Naive B cell (primary cell): ENCODE measurements at places on chromosomes 4 and X.

GRCh38 chr4:187109636-187110035 is 386.0 kb upstream of the FAT1 start:
- H3K4me3 ChIP-seq: no peak overlapping the region
- H3K27ac ChIP-seq: no peak overlapping the region
- no peaks in the 10 kb centered on the region for H3K27me3 ChIP-seq
- no peak for DNase-seq
- no peaks in the 10 kb centered on the region for H3K36me3 ChIP-seq
- no peaks in the 10 kb centered on the region for H3K4me1 ChIP-seq

DNA sequence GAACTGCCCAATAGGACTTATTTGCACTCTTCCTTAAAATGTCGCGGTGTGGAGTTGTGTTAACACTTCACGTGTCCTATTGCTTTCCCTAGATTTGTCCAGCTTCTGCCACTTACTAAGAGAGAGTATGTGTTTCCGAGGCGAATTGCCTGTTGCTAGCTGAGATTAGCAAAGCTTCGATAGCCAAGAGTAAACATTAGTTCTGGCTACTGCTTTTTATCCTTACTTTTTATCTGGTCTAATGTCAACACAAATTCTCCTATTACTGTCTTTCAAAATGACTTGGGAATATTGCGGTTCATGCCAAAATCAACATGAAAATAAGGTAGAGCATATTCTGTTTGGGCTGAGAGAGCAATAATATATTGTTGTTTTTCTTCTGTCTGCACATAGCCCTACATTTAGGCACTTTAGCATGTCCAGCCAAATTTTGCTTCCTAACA is 90.4 kb upstream of the VEGFC start:
- no peaks in the 10 kb centered on the region for H3K27me3 ChIP-seq
- no peak overlapping the region for H3K27ac ChIP-seq
- H3K4me1 ChIP-seq: no peaks in the 10 kb centered on the region
- no peak overlapping the region for H3K4me3 ChIP-seq

GRCh38 chrX:17836830-17837229 is 24.3 kb downstream of the RAI2 start:
- H3K27me3 ChIP-seq: peaks cover 13% of the 10 kb centered on the region
- H3K36me3 ChIP-seq: no peaks in the 10 kb centered on the region
- H3K27ac ChIP-seq: no peak overlapping the region
- DNase-seq: no peak
- no peaks in the 10 kb centered on the region for H3K4me1 ChIP-seq

DNA sequence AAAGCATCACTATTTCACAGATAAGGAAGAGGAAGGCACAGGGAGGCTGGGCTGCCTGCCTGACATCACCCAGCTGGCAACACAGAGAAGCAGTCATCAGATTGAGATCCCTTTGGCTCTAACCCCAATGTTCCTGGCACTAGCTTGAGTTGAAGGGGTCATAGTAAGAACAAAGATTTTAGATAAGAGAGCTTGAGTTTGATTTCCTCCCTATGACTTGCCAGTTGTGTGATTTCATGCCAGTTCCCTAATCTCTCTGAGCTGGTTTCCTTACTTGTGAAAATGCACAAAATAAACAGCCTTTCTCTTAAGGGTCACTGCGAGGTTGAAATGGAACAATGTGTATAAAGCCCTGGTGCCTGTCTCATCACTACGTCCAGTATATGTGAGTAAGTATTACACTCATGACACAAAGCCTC is 475.4 kb upstream of the HS3ST1 start:
- no peaks in the 10 kb centered on the region for H3K4me1 ChIP-seq
- H3K4me3 ChIP-seq: no peak overlapping the region
- no peaks in the 10 kb centered on the region for H3K36me3 ChIP-seq
- no peak for DNase-seq

DNA sequence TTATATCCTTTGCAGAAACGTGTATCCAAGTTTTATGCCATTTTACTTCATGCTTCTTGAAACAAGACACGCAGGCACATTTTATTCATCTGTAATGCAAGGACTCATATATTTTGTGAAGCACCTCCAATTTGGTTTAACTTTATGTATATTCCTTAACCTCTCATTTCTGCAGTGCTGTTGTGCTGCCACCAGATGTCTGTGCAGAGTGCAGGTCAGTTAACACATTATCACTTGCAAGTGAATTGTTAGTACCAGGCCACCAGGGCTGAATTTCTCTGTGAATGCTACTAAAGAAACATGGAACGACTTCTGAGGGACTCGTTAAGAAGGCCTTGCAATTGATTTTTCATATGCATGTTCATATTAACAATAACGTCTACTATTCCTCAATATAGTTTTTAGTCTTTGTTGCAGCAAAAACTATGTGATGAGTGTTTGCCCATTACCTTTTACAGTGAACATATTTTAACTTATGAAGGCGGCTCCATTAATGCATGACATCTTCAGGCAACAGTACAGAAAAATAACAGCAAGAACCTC is 770.3 kb downstream of the NLGN4X start:
- no peak overlapping the region for H3K27ac ChIP-seq
- no peak for DNase-seq
- H3K36me3 ChIP-seq: no peaks in the 10 kb centered on the region
- H3K4me3 ChIP-seq: no peak overlapping the region
- H3K4me1 ChIP-seq: no peaks in the 10 kb centered on the region

DNA sequence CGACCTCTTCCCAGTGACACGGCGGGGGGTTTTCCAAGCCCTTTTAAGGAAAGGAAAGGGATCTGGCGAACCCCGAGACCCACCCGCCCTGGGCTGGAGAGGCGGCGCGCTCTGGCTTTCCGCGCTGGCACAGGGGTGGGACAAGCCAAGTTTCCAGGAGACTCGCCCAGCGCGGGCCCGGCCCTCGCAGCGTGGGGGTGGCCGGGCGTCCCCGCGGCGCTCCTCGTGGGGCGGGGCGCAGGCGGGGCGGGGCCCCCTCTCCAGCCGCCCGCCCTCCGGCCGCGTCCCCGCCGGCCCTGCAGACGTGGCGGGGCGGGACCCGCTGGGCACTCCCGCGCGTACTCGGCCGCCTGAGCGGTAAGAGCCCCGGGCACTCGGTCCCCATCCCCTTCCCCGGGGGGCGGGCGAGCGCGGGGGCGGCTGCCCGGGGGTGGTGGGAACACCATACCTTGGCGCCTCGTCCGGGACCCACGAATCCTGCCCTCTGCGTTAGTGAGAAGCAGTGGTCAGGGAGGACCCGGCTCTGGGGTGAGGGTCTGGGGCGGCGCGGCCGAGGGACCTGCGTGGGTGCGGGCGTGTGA is at the start of gene FAM114A1:
FAM114A1 (plus strand) TSS at position 329 of the 581 bp plus-strand sequence. CDS start 10,273 bp downstream, outside the sequence.
- H3K27ac ChIP-seq: peak within 1 kb of the TSS; percentile 72
- DNase-seq: peak; percentile 44
- H3K27me3 ChIP-seq: no peaks in the 10 kb centered on the region
- H3K4me3 ChIP-seq: peak within 1 kb of the TSS; percentile 86

DNA sequence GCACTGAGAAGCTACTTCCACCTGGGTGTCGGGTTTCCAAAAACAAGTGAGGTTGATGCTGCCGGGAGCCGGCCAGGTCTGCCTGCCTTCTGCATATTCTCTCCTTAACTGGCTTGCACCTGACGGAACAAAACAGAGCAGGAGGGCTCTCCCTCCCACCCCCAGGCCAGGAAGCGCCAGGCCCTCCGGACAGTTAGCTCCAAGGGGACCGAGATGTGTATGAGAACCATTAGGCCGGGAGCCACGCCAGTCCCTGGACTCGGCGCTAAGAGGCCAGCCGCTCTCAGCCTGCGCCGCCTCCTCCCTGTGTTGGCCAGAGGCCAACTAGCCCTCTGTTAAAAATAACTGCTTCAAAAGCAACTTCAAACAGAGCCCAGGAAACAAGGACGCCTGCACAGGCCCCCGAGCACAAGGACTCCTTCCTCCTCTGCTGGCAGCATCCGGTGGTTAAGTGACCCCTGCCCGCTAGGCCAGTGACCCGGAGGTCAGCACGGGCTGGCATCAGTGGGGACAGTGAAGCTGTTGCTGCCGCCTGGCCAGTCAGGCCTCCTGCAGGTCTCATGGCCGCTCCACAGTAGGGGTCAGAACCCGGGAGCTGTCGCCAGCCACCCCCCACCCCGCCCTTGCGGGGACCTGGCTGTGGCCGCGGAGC is 107.9 kb downstream of the ABLIM2 start:
- H3K4me1 ChIP-seq: no peaks in the 10 kb centered on the region
- no peak overlapping the region for H3K4me3 ChIP-seq
- peaks cover 20% of the 10 kb centered on the region for H3K27me3 ChIP-seq
- no peak for DNase-seq

GRCh38 chr4:4521136-4521535 is 20.7 kb downstream of the STX18 start:
- peak overlapping the region; percentile 2 for H3K27ac ChIP-seq
- no peak for DNase-seq
- no peak overlapping the region for H3K4me3 ChIP-seq
